NCI-H1417 (cell line): ENCODE measurements at places on chromosomes 7 and 10.

- DNase-seq, result no peak
Measured at GRCh38 chr10:57142925-57143576, 782.0 kb upstream of the ZWINT start.

- DNase-seq, result no peak
Measured at GRCh38 chr7:16564023-16564380, 37.4 kb downstream of the LRRC72 start.

DNA sequence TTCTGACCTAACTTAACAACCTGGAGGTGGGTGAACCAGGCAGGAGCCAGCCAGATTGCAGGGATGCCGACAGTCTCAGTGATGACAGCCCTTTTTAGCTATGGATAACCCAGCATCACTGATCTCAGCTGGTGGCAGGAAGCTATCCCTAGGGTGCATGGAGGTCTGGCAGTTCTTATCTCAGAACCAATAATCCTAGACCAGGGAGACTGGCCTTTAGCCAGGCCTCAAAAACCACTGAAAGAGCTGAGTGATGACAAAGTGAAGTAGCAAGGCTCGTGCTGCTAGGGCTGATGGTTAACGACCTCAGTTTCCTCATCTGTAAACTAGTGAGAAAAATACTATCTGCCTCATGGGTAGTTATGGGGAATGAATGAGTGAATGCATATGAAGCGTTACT is 112.5 kb downstream of the RALA start:
- DNase-seq, result no peak

DNA sequence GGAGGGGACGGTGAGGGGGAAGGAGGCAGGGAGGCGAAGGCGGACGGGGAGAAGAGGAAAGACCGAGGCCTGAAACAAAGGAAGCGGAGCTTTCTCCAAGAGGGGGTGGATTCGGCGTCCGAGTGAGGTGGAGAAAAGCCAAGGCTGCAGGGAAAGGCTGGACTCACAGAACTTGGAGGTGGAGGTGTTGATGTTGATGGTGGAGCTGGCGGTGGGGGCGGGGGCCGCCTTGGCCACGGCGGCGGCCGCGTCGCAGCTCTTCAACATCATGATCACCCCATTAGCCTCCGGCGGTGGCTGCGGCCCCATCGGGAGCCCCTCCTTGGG is 578 bp downstream of the CACUL1 start:
- no peak for DNase-seq

DNA sequence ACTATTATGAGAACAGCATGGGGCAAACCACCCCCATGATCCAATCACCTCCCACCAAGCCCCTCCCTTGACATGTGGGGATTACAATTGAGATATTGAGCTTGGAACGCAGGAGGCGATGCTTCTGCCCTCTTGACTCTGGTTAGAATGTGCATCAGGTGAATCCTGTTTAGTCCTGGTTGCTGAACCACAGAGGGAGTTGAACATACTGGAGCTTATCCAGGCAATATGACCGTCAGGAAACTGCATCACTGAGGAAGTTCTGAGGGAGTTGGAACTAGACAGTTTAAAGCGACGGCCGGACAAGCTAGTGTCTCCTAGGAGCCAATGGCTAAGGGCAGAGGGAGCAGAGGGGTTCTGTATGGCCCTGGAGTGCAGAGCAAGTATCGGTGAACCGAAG is 31.8 kb upstream of the GARS1 start:
- no peak for DNase-seq

DNA sequence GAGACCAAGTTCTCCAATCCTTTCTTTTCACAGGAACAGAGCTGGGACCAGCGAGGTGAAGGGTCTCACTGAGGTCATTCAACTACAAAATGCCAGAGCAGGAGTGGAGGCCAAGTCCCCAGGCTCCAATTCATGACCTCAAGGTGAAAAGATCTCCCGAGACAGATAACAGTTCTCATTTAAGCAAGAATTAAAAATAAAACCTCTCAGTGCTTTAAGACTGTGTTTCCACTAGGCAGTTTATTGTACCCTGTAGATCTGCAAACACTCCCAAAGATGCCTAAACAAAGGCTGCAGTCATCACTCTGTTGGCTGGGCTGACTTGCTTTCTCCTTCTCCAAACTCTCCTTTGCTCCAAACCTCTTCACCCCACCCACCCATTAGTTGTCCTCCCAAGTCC is 74.8 kb upstream of the CXCL12 start:
- no peak for DNase-seq

- DNase-seq, result no peak
Measured at GRCh38 chr10:33623669-33624068, 289.2 kb upstream of the NRP1 start.

- no peak for DNase-seq
Measured at GRCh38 chr7:128890306-128891109, 20.0 kb downstream of the KCP start.

DNA sequence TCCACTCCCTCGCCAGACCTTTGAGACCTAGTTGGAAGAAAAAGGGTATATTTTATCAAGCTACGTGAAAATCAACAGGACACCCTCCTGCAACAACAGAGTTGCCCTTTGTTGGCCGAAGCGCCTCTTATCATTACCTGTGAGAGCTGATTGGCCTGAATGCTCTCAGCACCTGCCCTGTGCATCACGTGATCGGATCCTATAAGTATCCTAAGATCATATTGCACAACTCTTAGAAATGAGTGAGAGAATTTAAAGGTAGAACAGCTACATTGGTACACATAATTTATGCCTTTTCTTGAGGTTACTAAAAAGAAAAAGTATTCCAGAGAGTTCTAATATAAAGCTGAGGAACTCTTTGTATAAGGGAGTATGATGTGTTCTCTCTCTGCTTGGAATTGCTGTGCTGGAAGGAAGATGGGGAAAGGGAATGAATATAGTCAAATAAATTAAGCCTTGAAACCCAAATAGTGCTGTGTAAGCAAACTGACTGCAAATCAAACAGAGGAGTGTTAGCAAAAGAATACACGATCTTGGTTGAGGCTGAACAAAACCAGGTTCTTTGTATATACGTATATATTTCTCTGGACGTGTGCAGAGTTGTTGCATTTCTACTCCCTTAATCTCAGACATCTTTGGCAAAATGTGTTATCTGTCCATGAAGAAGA is 69.3 kb downstream of the LRRC4 start:
- DNase-seq, result peak; percentile 93

GRCh38 chr7:98420966-98421612 is 20.2 kb upstream of the BAIAP2L1 start:
- DNase-seq, result peak; percentile 93

DNA sequence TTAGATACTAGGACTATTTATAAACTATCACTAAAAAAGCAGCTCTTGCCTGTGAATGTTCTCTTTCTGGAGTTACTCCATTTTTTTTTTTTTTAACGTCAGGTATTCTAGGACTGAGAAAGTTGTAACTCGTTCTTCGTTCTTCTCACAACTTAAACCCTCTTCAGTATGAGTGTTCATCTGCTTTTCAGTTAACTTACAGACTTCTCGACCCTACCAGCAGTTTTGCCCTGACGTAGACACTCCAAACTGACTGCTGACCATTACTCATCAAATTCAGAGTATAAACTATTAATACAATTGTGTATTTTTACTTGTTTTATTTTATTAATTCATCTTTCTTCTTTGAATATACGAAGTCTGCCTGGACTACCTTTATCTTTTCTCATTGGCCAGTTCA is 353.1 kb downstream of the GPR37 start:
- DNase-seq, result no peak

GRCh38 chr7:128074736-128075135 is 43.5 kb upstream of the LRRC4 start:
- no peak for DNase-seq

- no peak for DNase-seq
Measured at GRCh38 chr10:6894405-6894804, 314.3 kb upstream of the PRKCQ start.

DNA sequence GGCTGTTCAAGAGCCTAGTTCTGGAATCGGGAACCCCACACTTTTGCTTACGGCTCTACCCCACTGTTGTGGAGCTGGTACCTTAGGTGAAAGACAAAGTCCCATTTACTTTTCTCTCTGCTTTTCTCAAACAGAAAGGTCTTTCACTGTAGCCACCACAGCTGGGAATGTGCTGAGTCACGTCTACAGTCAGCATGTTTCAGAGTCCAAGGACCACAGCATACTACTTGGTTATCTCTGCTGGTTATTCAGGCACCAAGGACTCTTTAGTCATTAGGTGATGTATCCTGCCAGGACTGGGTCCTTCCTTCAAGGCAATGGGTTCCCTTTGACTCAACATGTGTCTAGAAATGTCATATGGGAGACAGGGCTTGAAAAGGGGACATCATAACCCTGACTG is 266.8 kb upstream of the STEAP1 start:
- DNase-seq, result no peak

DNA sequence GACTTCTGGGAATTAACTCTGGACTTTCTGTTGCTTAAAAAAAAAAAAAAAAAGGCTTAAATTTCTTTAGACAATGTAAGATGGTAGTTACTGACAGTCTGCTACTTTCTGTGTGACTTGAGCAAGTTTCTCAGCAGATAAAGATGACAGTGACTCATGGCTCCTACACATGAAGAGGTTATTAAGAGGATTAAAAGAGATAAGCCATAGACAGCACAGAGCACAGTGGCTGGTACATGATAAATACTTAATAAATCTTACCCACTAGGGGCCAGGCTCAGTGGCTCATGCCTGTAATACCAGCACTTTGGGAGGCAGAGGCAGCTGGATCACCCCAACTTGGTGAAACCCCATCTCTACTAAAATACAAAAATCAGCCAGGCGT is 174.8 kb downstream of the JAZF1 start:
- no peak for DNase-seq

- no peak for DNase-seq
Measured at GRCh38 chr10:7275761-7276440, 134.9 kb downstream of the SFMBT2 start.

DNA sequence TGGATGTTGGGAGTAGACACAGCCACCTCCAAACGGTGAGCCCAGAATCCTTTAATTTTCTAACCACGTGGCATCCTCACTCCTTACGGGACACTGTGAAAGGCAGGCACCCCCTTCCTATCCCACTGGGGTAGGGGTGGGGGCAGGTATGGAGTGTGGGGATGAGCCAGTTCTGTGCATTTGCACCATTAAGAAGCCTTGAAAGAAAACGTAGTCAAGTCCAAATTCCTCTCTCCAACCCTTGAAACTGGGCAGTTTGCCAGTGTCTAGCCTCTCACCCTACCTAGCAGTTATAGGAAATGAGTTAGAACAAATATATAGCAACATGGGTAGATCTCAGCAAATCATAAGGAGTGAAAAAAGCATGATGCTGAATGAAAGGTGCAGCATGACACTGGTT is 92.4 kb upstream of the LEP start:
- DNase-seq, result peak; percentile 76

DNA sequence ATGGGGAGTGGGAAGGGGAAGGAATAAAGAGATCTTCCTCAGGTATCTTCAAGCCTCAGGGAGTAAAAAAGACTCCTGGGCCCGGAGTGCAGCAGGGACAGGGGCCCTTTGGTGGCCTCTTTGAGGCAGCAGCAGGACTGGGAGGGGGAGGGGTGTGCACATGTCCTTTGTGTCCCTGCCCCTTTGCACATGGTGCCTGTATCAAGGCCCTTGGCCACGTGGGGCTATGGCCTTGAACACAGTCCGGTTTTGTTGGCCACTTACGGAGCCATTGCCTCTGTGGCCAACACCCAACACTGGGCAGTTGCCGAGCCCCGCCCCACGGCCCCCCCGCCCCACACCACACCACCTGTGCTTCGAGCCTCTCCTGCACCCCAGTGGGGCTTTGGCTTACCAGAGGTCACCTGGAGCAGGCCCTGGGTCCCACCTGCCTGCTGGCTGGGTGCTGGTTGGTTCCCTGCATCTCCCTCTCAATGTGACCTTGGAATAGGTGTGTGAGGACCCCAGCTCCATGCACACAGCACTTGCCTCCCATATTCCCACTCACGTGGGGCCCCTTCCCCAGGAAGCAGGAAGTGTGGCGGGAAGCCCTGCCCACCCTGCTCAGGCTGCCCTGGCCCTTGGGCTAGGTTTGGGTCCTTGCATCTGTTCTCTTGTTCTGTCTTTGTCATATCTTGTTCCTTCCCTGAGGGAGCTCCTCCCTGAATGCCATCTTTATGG is 5.4 kb downstream of the SAP25 start:
- DNase-seq, result peak; percentile 41

DNA sequence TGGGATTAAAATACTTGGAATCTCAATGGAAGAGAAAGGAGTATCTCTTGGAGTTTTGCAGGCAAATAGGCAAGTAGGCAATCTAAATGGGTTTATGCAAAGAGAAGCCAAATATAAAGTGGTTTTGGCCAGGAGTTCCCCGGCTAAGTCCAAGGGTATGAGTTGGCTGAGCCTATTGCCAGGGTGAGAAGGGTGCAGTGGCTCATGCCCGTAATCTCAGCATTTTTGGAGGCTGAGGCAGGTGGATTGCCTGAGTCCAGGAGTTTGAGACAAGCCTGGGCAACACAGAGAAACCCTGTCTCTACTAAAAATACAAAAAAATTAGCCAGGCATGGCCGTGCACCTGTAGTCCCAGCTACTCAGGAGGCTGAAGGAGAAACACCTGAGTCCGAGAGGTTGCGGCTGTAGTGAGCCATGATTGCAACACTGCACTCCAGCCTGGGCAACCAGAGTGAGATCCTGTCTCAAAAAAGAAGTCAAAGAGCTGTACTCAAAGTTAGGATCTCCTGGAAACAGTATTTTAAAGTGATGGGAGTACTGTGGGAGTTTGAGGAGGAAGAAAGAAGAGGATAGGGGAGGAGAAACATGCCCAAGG is 130.4 kb upstream of the RAB18 start:
- no peak for DNase-seq

- DNase-seq, result no peak
Measured at GRCh38 chr7:46533946-46534345, 612.9 kb upstream of the IGFBP3 start.

DNA sequence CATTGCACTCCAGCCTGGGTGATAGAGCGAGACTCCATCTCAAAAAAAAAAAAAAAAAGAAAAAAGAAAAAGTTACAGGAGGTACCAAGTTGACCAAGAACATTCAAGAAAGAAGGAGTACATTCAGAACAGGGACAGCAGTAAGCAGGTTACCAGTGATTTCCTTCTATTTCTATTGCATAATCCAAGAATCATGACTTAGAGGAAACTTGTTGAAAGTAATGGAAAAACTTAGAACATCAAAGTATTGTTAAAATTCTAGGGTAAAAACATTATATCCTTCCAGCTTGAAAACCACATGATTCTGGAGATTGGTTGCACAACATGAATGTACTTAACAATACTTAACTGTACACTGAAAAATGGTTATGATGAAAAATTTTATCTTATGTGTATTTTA is 25.2 kb downstream of the RAPGEF5 start:
- no peak for DNase-seq

GRCh38 chr7:100682228-100682741 is 8.7 kb downstream of the GNB2 start:
- DNase-seq, result no peak

DNA sequence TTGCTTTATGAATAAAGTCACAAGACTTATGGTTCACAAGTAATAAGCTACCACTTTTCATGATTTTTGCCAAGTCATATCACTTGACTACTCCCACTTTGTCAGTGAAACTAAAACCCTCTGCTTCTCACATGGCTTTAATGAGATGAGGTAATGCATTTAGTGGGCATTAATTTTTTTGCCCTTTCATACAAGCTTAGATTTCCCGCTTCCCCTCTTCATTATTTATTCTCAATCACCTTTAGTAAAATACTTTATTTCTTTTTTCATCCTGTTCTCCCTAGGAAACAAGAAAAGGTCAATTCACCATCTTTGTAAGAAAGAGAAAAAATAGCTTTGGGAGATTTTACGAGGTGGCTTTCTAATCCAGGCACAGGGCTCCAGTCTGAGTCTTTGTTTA is 109.6 kb upstream of the STARD3NL start:
- no peak for DNase-seq
